ENCODE measurements at places on chromosomes 7 and 10. TPM values are rescaled to one million over a fixed set of nuclear protein-coding genes. Genes with fewer than 3 reads are reported as not detected.

CALHM3 gene
- 20.3 TPM for total RNA-seq

ELFN1 gene
- 5.8 TPM for total RNA-seq

DNA sequence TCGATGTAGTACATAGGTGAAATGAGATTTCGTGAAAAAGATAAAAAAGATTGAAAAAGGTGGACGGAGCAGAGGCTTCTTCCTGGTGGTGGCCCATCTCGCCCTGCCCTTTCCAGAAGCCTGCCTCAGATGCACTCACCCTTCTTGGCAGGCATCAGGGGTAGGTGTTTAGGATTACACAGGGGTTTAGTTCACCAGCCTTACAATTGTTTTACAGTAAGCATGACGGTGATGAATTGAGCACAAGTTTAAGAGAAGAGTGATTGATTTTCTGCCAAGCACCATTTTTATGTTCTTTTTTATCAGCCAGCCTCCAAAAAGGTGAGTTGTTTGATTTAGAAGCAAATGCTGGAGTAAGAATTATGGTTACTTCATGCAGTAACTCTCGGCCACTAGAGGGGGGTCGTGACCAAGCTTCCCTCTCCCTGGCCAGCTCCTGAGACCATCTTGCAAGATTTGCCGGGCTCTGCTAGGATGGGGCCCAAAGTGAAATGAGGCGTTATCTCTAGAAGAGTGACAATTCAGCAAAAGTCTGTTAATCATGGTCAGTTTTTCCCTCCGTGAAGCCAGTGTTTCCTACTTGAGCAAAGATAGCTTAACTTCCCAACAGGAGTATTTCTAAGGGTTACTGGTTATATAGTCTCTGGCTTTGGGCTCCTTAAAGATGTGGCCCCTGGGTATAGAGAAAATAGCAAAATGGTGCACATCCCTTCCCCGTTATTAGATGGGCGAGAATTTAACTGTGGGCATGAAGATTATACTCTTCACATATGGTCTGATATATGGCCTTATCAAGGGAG lies 228.8 kb downstream of the BMPER start:
- H3K4me3 ChIP-seq: no peak overlapping the region
- H3K27ac ChIP-seq: no peak overlapping the region
- no peak for DNase-seq

GRCh38 chr7:51158211-51158610 lies 158.4 kb downstream of the COBL start:
- H3K4me3 ChIP-seq: no peak overlapping the region
- no peak overlapping the region for H3K27ac ChIP-seq
- H3K4me1 ChIP-seq: peaks cover 5% of the 10 kb centered on the region
- no peak for DNase-seq

SLC35B4 gene
- total RNA-seq: 25.9 TPM

DNA sequence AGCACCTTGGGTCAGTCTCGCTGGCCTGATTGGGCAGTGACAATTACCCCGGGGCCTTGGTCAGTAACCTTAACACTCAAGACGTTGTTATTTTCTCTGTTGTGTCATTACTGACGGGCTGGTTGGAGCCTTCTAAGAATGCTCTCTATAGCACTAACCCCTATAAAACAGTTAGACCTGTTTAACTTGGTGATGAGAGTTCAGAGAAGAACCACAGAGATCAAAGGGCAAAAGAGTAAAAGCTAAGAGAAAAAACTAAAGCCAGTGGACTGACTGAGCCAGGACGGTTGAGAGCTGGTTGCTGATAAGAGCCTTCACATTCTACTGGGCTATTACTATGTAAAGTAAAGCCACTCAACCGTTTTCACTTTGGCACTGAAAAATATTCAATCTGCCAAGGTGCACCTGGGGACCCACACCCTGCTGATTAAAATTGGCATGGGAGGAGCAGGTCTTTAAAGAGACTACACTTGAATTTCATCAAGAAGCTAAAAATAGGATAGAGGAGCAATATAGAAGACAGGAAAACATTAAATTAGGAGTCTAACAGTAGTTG lies 13.6 kb upstream of the ITGB1 start:
- no peak for DNase-seq
- no peaks in the 10 kb centered on the region for H3K36me3 ChIP-seq
- H3K27me3 ChIP-seq: no peaks in the 10 kb centered on the region
- peaks cover 16% of the 10 kb centered on the region for H3K4me1 ChIP-seq

All from type B pancreatic cell (in vitro differentiated cells).